Activated CD8-positive, alpha-beta T cell treated with anti-CD3 and anti-CD28 coated beads, Interleukin-2, amount 10 ng/mL, durations not matched to agents 7 days and 5 days (primary cell): ENCODE measurements at places on chromosomes 5 and 9. TPM values are rescaled to one million over a fixed set of nuclear protein-coding genes. Genes with fewer than 3 reads are reported as not detected.

GRCh38 chr5:81077105-81077504 lies 116.9 kb downstream of the RASGRF2 start:
- no peak for DNase-seq

- no peak for DNase-seq
Measured at GRCh38 chr5:6436715-6437331, 11.8 kb upstream of the UBE2QL1 start.

GRCh38 chr5:72063219-72063819 lies 44.0 kb upstream of the MAP1B start:
- peak; percentile 44 for DNase-seq

DNA sequence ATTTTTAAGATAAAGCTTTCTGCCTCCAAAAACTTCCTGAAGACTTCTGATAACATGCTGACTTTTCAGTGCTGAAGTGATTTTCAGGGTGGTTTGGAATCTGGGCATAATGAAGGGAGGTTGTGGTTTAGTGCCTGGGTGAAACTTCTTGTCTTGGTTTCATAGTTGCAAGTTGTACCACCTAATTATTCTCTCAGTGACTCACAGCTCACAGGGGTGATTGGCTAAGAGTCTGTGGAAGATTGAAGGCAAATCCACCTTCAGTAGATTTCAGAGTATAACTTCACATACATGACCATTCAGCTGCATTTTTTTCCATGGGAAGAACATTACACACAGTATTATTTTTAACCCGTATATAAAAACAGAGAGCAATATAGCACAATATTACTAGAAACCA lies 199.9 kb downstream of the PTTG1 start:
- no peak for DNase-seq

- DNase-seq, result no peak
Measured at GRCh38 chr5:11962122-11962521, 57.9 kb upstream of the CTNND2 start.

- DNase-seq, result no peak
Measured at GRCh38 chr9:126886034-126886822, 25.8 kb downstream of the ZBTB34 start.

The KCTD16 gene
- not detected for total RNA-seq

GRCh38 chr5:94316916-94317838 lies 301.2 kb downstream of the KIAA0825 start:
- no peak for DNase-seq

The LVRN gene
- total RNA-seq, result not detected

GRCh38 chr5:170280011-170280493 lies 17.5 kb downstream of the LCP2 start:
- DNase-seq, result no peak

- DNase-seq, result no peak
Measured at GRCh38 chr5:122401976-122402725, 90.1 kb downstream of the SNCAIP start.
